Activated naive CD4-positive, alpha-beta T cell treated with anti-CD3 and anti-CD28 coated beads for 36 hours (primary cell): ENCODE measurements at places on chromosomes 7 and 10.

GRCh38 chr10:50299948-50300669 lies 48.8 kb upstream of the ASAH2 start:
- no peak for DNase-seq

DNA sequence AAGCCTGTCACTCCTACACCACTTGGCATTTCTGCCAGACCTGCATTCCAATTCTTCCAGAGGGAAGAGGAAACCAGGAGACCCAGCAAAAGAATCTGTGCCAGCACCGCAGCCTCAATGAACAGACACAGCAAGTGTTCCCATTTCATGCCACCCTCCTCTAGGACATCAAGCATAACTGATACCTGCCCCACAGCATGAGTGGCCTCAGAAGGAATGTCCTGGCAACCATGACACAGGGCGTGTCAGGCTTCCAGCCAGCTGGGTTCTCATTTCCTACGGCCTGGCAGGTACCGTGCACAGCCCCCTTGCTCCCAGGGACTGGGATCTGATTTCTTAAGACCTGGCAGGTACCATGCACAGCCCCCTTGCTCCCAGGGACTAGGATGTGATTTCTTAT lies 7.8 kb downstream of the MAD1L1 start:
- DNase-seq = no peak

- no peak for DNase-seq
Observed at GRCh38 chr10:131814567-131815265, 86.1 kb upstream of the PPP2R2D start.

GRCh38 chr10:71381611-71382010 lies 15.1 kb upstream of the CDH23 start:
- no peak for DNase-seq

DNA sequence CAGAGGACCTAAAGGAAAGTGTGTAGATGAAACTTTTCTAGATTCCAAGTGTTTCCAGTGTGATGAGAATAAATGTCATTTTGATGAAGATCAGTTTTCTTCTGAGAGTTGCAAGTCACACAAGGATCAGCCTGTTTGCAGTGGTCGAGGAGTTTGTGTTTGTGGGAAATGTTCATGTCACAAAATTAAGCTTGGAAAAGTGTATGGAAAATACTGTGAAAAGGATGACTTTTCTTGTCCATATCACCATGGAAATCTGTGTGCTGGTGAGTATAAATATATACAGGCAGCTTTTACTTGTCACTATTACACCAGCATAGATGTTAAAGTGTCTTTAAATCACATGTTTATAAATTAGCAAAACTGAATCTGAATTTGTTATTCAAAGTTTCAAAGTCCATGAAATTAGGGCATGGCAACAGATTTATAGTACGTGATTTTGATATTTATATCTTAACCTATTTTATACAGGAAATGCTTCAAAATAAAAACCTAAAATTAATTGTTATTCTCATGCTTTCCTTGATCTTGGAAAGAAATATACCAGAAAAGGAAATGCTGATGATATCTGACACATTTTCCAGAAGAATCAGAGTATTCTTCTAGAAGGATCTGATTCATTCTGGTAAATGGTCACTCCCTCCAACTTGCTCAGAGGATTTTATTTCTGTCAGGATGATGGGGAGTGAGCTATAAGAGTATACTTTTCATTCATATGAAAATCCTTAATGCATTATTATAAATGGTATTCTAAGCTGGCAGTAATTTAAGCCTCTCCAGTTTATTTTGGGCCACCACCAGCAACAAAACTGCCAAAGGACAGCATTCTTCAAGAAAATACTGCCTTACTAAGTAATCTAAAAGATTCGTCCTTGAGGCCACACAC lies 71.4 kb downstream of the ITGB8 start:
- DNase-seq = no peak

DNA sequence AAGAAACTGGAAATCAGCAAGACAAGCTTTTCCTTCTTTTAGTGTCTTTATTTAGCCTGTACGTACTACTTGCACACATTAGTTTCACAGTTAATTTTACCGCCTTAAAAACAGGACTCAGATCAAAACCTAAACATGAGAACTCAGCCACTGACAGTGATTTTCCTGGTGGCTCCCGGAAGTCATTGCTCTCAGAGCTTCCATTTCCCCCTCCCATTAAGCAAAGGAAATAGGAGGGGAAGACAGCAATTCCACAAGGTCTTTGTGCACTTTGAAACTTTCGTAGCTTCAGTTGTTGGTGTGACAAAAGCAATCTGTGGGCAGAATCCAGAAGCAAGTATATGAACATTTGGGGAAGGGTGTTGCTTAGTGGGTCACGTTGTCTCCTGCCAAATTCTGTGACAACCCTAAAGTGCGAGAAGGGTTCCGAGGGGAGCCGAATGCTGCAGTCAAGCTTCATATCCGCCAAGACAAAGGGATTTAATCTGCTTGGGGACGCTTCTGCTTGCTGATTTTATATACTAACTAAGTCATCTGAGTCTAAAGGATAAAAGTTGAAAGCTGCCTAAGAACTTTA lies 30.4 kb downstream of the FAM53B start:
- no peak for DNase-seq

DNA sequence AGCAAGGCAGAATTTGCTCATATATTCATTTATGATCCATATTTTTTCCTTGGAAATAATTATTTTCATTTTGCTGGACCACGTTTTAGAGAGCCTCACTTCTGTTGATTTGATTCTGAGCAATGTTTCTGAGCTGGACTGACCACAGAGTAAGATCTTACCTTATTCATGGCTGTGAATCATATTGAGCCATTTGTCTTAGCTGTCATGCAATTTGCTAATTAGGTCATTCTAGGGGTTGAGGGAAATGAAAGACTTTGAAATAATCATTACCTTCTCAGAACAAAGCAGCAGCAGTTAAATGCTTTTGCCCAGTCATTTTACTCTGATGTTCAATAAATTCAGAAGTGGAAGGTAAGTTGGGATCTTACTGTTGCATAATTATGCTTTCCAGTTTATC lies 251.4 kb downstream of the SDK1 start:
- no peak for DNase-seq

- DNase-seq = no peak
Observed at GRCh38 chr7:89312551-89312950, 517.0 kb upstream of the TEX47 start.

- DNase-seq = no peak
Observed at GRCh38 chr7:57071-57470, 135.3 kb upstream of the FAM20C start.

DNA sequence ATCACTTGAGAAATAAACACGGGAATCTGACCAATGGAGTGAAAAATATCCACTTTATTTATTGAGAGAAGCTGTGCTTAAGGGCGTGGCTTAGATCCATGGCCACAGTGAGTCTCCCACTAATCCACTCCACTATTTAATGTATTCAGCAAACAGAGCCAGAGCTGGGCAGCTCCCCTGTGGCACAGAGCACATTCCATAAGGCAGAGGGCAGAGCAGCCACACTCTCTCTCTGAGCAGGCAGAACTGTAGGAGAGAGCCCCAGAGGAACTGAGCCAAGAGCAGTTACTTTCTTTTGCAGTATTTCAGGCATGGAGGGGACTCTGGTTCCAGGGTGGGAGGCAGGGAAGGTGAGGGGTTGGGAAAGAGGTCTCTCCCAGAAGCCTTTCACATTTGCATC lies 106.0 kb downstream of the GALNT17 start:
- no peak for DNase-seq

DNA sequence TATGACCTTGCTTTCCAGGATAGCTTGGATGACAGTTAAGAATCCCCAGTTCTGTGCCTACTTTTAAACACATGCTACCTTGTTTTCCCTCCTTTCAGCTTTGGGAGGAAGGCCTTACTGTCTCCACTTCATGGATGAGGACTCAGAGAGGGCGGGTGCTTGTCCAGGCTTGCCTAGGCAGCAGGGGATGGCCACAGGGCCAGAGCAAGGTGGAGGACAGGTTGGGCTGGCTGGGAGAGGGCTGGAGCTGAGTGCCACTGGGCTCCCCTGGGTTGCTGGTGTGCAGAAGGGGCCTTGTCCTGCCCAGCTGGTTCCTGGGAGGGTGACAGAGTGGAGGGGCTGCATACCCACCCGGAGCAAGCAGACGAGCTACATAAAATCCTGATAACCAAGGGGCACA lies 117.8 kb downstream of the GRK5 start:
- no peak for DNase-seq
